ENCODE measurements at places on chromosomes 6 and 20.

DNA sequence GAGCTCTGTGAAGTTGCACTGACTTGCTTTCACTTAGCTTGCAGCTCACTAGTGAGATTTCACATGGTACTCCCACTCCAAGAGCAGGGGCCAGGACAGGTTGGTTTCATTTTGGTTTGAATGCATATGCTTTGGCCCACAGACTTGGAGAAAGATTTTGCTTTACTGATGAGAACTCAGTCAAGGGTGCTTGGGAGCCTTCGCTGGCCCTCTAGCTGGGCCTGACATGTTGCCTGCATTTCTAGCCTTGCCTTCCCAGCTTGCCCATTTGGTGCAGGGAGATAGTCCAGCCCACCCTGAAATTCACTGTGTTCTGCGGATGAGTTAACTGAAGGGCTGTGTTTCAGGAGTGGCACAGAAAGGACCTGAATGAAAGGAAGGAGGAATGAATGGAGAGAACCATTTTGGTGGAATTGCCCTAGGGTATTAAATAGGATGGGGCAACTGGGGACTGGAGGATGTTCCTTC lies 1.9 kb downstream of the SGK1 start:
- no peak for DNase-seq

DNA sequence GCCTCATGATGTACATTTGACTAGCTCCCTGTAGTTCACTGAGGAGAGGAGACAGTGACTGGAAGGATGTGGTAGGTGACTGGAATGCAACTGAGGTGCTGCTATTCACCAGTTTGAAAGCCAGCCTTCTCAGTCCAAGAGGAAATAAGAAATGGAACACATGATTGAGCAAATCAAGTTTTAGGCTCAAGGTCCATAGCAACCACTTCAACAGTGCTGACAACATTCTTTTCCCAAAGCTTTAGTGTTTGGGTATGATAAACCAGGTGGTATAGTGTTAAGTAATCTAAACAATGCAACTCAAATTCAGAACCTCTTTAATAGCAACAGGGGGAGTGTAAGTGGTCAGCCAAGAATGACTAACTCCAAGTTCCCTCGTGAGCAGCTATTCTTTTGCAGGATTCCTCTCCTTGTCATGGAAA lies 9.2 kb downstream of the ZHX3 start:
- DNase-seq = peak; percentile 63

GRCh38 chr20:51687108-51687507 lies 81.1 kb downstream of the ATP9A start:
- peak; percentile 79 for DNase-seq

DNA sequence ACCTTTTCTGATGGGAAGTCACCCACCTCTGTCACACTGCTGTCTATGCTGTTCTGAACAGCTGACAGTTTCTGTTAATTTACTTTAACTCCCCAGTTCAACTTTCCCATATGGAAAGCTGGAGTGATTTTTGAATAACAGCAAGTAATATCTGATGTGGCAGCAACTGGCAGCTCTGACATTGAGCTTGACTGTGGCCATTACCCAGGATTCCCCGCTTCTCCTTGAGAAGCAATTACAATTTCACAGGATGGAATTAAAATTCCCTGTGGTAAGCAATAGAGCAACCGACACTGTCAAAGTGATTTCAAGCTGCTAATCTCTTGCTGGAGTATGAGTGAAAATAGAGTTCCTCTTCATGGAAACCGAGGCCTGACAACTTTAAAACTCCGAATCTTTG lies 348.1 kb upstream of the SOX4 start:
- no peak for DNase-seq

DNA sequence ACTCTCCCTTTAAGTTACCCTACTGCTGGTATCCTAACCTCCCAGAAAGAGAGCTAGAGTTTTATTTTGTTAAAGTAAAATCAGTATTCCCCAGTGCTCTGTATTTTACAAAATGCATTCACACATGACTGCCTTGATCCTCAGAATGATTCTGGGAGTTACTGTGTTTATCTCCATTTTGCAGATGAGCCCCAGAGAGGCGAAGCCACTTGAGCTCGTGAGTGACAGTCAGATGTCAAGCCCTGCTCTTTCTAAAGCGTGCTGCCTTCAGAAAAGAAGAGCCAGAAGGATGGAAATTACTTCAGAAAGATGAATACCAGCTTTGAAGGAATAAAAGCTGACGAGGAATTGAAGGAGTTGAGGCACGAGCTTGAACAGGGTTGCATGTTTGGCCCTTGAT lies 14.1 kb upstream of the OSER1 start:
- DNase-seq = no peak

- DNase-seq = no peak
These were observed 27.2 kb downstream of the L3MBTL3 start for GRCh38 chr6:130045622-130046021.

DNA sequence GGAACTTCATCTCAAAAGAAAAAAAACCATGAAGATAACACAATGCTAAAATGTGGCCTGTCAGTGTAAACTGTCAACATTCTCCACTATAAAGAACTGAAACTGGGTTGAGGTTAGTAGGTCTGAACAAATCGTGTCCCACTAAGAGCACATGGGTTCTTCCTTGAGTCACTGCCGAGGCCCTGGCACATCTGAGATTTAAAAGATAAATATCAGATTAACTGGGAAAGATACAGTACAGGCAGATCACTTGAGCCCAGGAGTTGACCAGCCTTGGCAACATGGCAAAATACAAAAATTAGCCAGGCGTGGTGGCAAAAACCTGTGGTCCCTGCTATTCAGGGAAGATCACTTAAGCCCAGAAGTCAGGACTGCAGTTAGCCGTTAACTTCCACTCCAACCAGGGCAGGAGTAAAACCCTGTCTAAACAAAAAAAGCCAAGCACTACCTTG lies 5.6 kb downstream of the EEF1A1 start:
- DNase-seq = no peak
